ENCODE measurements at places on chromosomes 7 and 10.

DNA sequence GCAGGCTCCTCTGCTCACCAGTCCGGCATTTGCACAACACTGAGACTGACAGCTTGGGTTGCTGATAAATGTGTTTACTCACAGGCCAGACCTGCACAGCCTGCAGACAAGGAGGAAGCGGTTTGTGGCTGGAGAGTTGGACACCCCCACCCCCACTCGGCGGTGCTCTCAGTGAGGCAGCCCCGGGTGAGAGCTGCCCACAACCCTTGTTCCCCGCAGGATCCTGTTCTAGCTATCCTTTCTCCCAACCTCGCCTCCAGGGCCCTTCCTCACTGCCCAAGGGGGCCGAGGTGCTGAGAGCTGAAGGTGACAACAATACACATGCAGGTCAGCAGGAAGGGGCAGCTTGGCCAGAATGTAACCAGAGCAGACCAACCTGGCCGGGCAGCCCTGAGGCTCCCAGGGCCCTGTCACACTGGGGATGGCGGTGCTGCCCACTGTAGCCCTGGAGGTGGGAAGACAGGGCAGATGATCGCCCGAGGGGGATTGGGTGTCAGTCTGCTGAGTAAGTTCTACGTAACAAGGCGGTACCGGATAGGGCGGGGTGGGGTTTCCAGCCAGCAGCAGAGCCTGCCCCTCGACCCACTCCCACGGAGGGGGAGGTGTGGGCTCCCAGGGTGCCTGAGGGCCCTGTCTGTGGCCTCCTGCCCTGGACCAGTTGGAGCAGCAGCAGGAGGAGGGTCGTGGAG, 2.1 kb upstream of the ADAM8 start:
- peak; percentile 62 for DNase-seq

- DNase-seq = no peak
These were observed 206.9 kb upstream of the MBL2 start for GRCh38 chr10:52979295-52979990.

DNA sequence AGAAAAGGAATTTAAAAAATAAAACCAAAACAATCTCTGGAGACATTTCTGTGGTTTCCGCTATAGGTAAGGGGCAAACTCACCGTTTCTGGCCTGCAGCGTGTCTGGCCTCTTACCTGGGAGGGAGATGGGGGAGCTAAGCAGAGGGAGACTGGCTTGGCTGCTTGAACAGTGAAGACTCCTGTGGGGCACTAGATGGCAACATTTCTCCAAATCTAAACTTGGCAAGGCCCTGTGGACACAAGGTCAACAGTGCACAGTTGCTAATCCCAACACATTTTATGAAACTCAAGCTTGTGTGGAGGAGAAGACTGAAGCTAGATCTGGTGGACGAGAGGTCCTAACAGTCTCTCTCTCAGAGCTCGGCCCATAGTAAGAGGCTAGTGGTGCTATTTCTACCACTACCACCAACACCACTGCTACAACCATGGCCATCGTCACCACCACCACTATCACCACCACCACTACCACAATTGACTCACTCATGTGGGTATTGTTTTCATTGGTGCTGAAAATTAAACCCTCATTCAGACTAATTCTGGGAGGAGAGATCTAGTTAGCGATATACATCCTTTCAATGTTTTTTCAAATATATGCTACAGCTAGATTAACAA, 28.4 kb upstream of the CDHR3 start:
- no peak for DNase-seq

- no peak for DNase-seq
These were observed 97.7 kb downstream of the CACNA2D1 start for GRCh38 chr7:82345886-82346285.

DNA sequence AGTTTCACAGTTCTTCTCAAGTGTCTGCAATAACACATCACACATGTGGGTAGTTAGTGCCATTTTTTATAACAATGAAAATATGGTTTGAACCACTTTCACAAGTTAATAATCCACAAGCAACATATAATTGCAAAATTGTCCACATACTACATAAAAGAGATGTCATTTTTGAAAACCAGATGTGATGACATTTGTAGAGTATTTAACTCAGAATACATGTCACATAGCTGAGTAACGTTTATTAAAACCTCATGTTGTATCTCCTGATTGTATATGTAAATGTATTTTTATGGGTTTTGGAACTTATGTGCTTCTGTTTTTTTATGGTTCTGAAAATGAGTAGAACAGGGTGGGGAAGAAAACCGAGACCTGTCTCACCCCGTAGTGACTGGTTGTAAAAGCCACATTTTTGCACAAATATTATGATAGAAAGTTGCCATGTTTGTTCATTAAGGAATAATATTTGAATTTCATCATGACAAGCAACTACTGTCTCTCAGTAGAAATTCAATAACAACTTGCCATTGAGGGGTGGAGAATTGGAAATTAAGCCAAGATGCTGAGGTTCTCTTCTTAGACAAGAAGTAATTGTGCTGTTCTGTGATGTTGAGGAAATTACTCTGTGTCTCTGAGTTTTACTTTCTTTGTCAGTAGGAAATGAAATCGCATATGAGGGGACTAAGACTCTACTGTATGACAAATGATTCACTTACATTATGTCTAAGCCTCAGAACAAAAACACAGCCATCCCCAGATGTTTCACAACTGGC, 29.2 kb upstream of the EGFR start:
- no peak for DNase-seq

DNA sequence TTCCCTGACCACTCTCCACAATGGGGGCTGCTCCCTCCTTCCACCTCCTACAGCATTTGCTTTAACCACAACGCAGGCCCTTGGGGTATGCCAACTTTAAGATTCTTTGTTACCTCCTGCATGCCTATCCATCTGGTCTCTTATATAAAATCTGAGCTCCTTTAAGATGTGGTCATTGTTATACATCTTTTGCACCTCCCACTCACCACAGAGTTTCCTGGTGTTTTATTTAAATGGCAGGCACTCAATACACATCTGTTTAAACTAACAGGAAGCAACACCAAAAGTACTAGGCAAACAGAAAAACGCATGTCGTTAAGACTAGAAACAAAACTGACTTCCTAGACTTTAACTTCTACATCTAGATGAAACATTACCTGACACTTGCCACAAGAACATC, 36.3 kb downstream of the SLC25A13 start:
- peak; percentile 17 for DNase-seq

DNA sequence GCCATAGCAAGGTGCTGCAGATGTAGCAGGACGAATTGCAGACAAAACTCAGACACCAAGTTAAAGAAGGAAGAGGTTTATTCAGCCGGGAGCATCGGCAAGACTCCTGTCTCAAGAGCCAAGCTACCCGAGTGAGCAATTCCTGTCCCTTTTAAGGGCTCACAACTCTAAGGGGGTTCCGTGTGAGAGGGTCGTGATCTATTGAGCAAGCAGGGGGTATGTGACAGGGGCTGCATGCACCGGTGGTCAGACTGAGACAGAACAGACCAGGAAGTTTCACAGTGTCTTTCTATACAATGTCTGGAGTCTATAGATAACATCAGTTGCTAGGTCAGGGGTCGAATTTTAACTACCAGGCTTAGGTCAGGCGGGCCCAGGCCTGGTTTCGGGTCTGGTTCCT, 222.0 kb upstream of the C7orf33 start:
- no peak for DNase-seq

DNA sequence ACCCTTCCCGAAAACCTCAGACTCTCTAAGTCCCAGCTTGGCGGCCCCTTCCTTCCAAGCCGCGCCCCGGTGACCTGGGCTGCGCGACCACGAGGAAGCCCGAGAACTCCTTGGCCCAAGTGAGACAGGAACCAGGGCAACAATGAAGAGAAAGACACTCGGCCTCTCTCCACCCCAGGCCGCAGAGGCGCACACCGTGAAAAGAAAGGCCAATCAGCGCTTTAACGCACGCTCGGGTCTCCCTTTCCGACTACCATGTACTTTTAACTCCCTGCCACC, 166.4 kb upstream of the PPP1R3A start:
- no peak for DNase-seq

- DNase-seq = no peak
These were observed 1.6 kb downstream of the EMX2 start for GRCh38 chr10:117544004-117544701.

DNA sequence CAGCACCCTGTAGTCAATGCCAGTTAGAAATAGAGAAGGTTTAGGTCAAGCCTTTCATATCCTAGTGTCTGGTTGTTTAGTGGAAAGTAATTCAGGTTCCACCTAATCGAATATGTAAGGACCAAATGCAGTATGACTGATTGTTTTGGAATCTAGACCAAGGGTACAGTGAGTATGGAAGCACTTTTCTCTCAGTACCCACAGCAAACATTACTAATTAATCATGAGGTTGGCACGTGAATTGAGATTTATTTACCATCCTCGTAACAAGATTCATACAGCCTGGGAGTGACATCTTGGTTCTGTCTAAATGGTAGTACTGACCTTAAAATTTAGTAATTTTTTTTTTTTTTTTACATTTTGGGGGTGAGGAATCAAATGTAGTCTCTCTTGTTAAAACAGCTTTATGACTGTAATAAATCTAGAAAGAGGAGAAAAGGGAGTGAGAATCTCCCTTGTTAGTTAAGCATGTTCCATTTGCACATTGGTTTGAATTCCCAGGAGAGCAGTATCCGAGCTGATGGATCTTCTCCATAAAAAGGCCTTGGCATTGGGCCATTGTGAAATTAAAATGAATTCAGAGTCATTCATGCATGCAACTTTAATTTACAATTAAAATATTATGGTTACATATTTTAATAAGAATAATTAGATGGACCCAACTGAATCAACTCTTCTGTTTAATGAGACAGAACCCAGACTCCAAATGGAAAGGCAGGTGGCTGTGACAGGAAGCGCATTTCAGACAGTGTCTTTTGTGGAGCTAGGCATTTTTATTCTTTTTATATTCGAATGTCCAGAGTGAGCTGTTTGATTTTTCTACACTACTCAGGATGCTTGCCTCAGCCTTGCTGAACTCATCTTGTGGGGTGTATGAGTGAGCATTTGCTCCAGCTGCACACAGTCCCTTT, 57.6 kb downstream of the SNX10 start:
- no peak for DNase-seq

- DNase-seq = no peak
These were observed 9.5 kb downstream of the PHKG1 start for GRCh38 chr7:56083150-56083785.

- DNase-seq = no peak
These were observed 46.8 kb downstream of the TET1 start for GRCh38 chr10:68606918-68607317.

- no peak for DNase-seq
These were observed 94.5 kb upstream of the INSYN2A start for GRCh38 chr10:127290850-127291249.

GRCh38 chr7:20327055-20327454, 3.6 kb upstream of the ITGB8 start:
- DNase-seq = no peak

GRCh38 chr10:49592726-49593563, 17.2 kb upstream of the SLC18A3 start:
- DNase-seq = peak; percentile 26

Data from effector CD4-positive, alpha-beta T cell (primary cell).